Activated T-helper 1 cell treated with anti-CD3 and anti-CD28 coated beads, Interleukin-12 subunit alpha, Interleukin-12 subunit beta, Interleukin-2, Interleukin-4 antibody, amounts not matched to agents 30 ng/mL and 10 ng/mL and 1 ng/mL, durations not matched to agents 14 hours and 24 hours and 36 hours (primary cell): ENCODE measurements at places on chromosomes 16 and 17. TPM values are rescaled to one million over a fixed set of nuclear protein-coding genes. Genes with fewer than 3 reads are reported as not detected.
A peak's percentile ranks its signal among the peaks of the same experiment; 100 is the strongest.

- H3K27me3 ChIP-seq: peaks cover 3% of the 10 kb centered on the region
- H3K4me1 ChIP-seq: peaks cover 38% of the 10 kb centered on the region
- peaks cover 5% of the 10 kb centered on the region for H3K36me3 ChIP-seq
- no peak overlapping the region for H3K4me3 ChIP-seq
Measured at GRCh38 chr17:69605571-69605970, 191.1 kb downstream of the MAP2K6 start.

DNA sequence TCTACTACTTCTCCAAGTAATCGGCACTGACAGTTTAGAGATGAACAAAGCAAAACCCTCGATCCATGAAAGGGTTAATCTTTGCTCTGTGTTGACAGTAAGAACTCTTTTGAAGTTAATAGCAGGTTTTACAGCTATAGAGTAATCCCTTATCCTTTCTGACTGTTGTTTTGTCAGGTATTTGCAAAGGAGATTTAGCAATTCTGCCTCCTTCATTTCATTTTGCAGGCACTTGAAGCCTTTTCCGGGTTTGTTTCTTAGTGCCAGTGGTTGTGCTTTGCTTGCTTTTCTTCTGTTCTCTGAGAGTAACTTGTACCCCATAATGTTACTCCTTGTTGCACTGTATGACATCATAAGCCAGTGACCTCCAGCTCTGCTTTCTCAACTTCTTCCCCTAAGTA lies 64.5 kb downstream of the TANGO6 start:
- H3K36me3 ChIP-seq: peaks cover 11% of the 10 kb centered on the region
- no peak overlapping the region for H3K27ac ChIP-seq
- no peaks in the 10 kb centered on the region for H3K4me1 ChIP-seq

DNA sequence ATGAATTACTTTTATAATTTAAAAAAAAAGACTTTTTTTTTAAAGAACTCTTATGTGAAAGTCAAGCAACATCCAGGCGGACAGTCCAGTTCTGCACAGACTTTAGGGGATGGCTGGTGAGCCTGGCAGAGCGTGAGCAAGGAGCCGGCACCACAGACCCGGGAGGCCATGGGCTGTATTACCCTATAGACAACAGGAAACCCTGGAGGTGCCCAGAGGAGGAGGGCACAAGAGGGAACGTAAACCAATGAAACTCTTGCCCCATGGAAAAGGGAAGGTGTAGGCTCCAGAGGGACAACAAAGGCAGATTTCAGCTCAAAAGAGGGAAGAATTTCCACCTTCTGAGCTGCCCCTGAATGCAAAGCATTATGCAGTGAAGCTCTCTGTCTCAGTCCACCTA lies 25.5 kb upstream of the RPH3AL start:
- H3K4me3 ChIP-seq: no peak overlapping the region
- H3K36me3 ChIP-seq: peaks cover 2% of the 10 kb centered on the region
- H3K4me1 ChIP-seq: peaks cover 5% of the 10 kb centered on the region
- H3K27ac ChIP-seq: no peak overlapping the region

- no peak for DNase-seq
- H3K27me3 ChIP-seq: peaks cover 12% of the 10 kb centered on the region
- no peak overlapping the region for H3K27ac ChIP-seq
Measured at GRCh38 chr17:13626703-13627102, 25.0 kb upstream of the HS3ST3A1 start.

DNA sequence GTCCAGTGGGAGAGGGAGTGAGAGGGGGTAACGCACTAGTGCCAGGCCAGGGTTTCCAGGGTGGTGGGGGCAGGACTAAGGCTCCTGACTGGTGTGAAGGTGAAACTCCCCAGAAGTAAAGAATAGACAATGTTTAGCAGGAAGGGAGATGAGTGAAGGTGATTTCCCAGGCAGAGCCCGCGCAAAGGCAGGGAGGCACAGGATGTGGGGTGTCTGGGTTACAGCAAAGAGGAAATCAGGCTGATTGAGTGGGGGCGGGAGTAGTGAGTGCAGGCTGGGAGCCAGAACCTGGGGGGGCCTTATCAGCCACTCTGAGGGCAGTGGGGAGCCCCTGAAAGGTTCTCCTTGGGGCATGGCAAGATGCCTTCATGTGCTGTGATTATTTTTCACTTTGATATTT lies 167.5 kb downstream of the UTP18 start:
- no peaks in the 10 kb centered on the region for H3K27me3 ChIP-seq
- H3K36me3 ChIP-seq: peaks cover 10% of the 10 kb centered on the region
- H3K4me3 ChIP-seq: peak overlapping the region; percentile 60
- H3K27ac ChIP-seq: peak overlapping the region; percentile 89

GRCh38 chr16:49822649-49823370 lies 33.1 kb downstream of the ZNF423 start:
- no peaks in the 10 kb centered on the region for H3K36me3 ChIP-seq
- H3K27ac ChIP-seq: no peak overlapping the region
- H3K27me3 ChIP-seq: peaks cover 4% of the 10 kb centered on the region
- no peaks in the 10 kb centered on the region for H3K4me1 ChIP-seq

MT3 gene
- total RNA-seq: 1.9 and 2.7 TPM in 2 replicates
